ENCODE measurements at places on chromosomes 4 and X. TPM values are rescaled to one million over a fixed set of nuclear protein-coding genes. Genes with fewer than 3 reads are reported as not detected.

DNA sequence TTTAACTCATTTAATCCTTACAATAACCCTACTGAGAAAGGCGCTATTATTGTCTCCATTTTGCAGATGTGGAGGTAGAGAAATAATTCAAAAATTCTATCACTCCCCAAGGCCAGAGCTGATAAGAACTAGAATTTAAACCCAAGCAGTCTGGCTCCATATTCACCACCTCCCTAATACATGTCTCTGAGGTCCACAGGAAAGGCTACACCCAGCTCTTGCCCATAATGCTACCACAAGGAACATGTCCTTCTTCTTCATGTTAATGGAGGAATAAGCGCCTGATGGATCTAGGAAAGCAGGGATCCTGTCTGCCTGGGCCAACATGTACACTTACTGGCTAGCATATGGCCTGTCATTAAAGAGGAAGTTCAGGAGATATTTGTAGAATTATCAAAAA is 16.3 kb downstream of the APBB2 start:
- no peak for DNase-seq

DNA sequence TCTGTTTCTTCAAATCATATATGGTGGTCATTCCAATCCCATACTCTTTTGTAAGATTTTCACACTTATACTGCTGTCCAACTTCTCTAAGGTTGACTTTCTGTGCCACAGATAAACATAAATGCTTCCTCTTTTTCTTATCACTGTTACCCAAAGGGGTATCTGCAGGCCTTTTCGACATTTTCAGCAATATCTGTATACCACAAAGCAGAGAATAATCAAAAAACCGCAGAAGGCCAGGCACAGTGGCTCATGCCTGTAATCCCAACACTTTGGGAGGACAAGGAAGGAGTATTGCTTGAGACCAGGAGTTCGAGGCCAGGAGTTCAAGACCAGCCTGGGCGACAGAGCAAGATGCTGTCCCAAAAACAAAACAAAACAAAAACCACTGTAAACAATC is 3.1 kb upstream of the RFC1 start:
- no peak for DNase-seq

DNA sequence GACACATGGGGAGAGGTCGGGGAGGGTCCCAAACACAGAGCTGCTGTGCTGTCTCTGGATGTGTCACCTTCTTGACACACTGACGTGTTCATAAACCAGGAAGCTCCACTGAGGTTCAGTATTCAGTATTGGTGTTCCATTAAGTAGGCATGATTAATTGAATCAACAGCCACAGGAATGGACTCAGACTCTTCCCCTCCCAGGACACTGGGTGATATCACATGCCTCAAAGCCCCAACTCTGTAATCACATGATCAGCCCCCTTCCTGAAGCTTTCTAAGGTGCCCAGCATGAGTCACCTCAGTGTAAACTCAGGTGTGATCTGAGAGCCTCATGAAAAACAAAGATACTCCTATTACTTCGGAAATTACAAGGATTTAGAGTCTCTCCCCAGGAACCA is 21.1 kb upstream of the HNRNPD start:
- DNase-seq: no peak

DNA sequence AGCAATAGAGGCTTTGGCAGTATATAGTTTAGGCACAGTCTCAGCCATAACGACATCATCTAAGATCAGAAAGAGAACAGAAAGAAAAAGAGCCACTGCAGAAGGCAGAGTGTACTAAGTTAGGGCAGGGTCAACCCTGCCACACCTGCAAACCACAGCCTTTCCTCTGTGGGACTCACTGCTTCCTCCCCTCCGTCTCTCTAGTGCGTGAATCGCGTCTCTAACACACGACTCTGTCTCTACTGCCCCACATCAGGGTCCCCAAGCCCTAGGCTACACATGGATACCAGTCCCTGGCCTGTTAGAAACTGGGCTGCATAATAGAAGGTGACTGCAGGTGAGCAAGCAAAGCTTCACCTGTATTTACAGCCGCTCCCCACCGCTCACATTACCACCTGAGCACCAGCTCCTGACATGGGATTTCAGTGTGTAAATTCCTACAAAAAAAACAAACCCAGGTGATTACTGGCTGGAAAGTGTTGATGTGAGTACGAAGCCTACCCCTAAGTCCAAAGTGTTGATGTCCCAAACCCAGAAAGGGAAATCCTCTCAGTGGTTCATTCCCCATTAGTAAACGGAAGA is 128.9 kb downstream of the PRKX start:
- DNase-seq: no peak

GRCh38 chrX:29617276-29617675 is 598.1 kb upstream of the MAGEB2 start:
- DNase-seq: no peak

DNA sequence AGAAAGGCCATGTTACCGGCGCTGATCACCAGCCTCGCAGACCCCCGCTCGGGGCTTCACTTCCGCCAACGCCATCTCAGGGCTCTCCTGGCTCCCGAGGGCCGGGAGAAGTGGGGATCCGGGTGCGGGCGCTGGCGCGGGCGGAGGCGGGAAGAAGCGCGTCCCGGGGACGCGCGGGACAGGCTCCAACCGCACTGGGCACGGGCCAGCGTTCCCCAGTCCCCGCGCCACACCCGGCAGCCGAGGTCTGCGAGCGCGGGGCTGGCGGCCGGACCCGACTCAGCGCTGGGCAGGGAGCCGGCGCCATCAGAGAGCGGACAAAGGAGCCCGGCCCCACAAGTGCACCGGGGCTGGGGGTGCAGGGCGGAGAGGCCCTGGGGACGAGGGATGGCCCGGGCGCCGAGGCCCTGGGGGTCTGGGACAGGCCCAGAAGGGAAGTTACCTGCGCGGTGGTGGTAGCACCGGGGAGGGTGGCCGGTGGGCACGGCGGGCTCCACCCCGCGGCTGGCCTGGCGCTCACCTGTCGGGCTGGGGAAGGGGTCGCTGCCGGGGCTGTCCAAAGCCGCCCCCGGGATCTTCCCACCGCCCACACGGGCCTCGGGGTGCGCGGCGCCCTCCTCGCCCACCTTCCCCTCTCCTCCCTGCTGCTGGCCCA is 449 bp downstream of the CTPS2 start:
- no peak for DNase-seq

- DNase-seq: no peak
Measured at GRCh38 chr4:67568820-67569219, 10.3 kb downstream of the STAP1 start.

DNA sequence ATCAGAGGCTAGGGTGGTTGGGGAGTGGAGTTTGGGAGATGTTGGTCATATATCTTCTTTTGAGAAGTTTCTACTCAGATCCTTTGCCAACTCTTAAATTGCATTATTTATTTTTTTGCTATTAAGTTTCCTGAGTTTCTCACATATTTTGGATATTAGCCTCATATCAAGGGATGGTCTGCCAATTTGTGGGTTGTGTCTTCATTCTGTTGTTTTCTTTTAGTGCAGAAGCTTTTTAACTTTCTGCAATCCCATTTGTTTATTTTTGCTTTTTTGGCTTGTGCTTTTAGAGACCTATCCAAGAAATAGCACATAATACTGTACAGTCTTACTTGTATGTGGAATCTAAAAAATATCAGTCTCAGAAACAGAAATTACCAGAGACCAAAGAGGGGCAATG is 509.2 kb upstream of the HS3ST1 start:
- DNase-seq: no peak

GRCh38 chrX:107563824-107564223 is 64.5 kb upstream of the PRPS1 start:
- DNase-seq: no peak

- no peak for DNase-seq
Measured at GRCh38 chr4:38280323-38280706, 320.1 kb downstream of the PTTG2 start.

GRCh38 chr4:52904421-52904820 is 42.3 kb downstream of the RASL11B start:
- no peak for DNase-seq

DNA sequence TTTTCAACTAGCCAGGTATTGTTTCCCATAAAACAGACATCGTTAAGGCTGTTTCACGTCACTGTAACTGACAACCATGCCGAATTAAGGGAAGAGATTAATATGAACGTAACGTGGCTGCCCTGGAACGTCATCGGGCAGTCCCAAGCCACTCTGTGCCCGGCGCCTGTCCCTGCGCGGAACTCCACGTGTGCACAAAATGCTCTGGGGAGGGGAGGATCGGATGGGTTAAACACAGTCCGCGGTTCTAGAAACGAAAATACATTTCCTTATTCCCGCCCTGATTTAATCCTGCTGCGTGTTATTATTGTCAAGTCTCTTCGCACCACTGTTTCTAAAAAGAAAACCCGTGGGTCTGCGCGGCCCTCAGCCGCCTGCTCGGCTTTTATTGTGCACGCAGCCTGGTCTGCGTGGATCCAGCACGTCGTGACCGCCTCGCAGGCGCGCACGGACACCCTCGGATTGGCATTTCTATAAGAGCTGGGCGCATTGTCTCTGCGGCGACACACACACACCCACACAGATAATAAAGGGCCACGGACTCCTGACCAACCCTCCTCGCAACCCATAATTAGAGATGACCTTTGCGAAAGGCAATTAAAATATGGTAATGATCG is 69.6 kb upstream of the BCOR start:
- DNase-seq: peak; percentile 20

GRCh38 chr4:30653291-30653690 is 66.9 kb upstream of the PCDH7 start:
- DNase-seq: no peak

GRCh38 chr4:47715716-47716416 is 122.0 kb downstream of the CORIN start:
- no peak for DNase-seq

GRCh38 chr4:105765690-105766407 is 57.3 kb downstream of the GSTCD start:
- no peak for DNase-seq

- no peak for DNase-seq
Measured at GRCh38 chr4:25343671-25344070, 31.1 kb downstream of the ZCCHC4 start.

DNA sequence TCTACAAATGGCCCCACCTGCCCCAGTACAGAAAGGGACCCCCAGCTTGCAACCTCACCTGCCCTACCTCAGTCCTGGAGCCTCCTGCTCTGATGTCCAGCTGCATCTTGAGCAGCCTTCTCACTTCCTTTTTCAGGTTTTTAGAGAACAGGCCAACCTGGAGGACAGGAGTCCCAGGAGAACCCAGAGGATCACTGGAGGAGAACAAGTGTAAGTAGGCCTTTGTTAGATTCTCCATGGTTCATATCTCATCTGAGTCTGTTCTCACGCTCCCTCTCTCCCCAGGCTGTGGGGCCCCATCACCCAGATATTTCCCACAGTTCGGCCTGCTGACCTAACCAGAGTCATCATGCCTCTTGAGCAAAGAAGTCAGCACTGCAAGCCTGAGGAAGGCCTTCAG is 3.6 kb downstream of the MAGEA11 start:
- DNase-seq: no peak

DNA sequence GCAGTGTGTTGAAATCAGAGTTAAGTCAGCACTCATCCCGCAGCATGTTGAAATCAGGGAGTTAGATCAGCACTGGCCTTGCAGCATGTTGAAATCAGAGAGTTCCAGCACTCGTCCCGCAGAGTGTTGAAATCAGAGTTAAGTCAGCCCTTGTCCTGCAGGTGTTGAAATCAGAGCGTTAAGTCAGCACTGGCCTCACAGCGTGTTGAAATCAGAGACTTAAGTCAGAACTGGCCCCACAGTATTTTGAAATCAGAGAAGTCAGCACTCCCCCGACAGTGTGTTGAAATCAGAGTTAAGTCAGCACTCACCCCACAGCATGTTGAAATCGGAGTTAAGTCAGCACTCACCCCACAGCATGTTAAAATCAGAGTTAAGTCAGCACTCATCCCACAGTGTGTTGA is 10.9 kb upstream of the UVSSA start:
- no peak for DNase-seq

GRCh38 chr4:83113429-83113786 is 1.1 kb downstream of the PLAC8 start:
- DNase-seq: no peak

GRCh38 chr4:89562746-89563145 is 255.1 kb upstream of the GPRIN3 start:
- DNase-seq: no peak

DNA sequence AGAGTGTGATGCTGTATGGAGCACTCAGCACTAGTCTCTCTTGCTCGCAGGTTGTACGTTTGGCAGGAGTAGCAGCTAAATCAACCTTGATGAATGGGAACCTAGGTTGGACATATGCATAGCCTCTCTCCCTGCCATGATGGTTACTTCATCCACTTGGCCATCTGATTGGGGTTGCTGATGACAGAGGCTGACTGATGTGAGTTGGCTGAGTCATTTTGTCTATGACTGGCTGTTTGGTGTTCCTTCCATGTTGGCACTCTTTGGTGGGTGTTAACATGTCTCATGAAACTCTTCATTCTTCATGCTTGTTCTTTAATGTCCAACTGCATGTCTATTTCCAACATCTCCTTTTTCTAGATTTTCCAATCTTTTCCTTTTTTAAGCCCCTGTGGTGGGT is 31.6 kb upstream of the SPARCL1 start:
- DNase-seq: no peak

DNA sequence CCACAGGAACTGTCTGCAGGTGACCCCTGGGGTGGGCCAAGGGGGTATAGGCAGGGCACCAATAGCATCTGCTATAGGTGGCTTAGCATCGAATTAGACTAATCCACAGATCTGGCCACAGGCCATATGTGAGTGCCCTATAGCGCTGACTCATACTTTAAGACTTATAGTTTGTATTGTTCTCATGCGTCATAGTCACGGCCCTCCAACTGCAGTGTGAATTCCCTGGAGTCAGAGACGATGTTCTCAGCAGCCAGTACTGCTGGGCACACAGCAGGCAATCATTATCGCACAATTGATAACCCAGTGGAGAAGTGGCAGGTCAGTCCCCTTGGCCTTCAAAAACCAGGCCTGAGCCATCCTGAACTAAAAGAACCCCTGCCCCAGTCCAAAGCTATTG is 58.1 kb downstream of the ADGRG2 start:
- no peak for DNase-seq

GRCh38 chr4:106245176-106245575 is 70.8 kb downstream of the TBCK start:
- no peak for DNase-seq

DNA sequence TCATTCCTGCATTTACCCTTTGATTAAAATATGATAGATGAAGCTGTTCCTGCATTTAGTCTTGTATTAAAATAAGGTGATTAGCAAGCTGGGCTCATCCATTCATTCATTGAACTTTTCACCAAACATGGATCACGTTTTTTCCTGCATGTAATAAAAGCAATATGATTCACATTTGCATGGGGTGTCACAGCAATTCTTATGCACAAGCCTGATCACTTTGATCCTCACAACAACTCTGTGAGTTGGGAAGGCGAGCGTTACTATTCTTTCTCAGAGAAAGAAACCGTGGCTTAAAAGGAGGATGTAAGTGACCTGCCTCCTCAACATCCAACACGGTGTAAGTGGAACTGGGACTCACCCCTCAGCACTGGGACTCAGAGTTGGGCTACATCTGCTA is 20.0 kb downstream of the CHRNA9 start:
- DNase-seq: no peak

ARMCX2 gene
- 2.8 TPM for polyA plus RNA-seq

PDLIM3 gene
- polyA plus RNA-seq: not detected

POU3F4 gene
- polyA plus RNA-seq: not detected

NRK gene
- not detected for polyA plus RNA-seq

PASD1 gene
- polyA plus RNA-seq: not detected

HTN1 gene
- polyA plus RNA-seq: not detected

RPA4 gene
- not detected for polyA plus RNA-seq

RS1 gene
- polyA plus RNA-seq: not detected

EDA gene
- 1.4 TPM for polyA plus RNA-seq

PRRG3 gene
- polyA plus RNA-seq: not detected

RTL5 gene
- polyA plus RNA-seq: not detected

Measured in naive thymus-derived CD4-positive, alpha-beta T cell (primary cell).